Keratinocyte (primary cell): ENCODE measurements at places on chromosomes 5 and 9. TPM values are rescaled to one million over a fixed set of nuclear protein-coding genes. Genes with fewer than 3 reads are reported as not detected.

The RASGRF2 gene
- 0.03 to 0.07 TPM (median 0.05 TPM) in 3 replicates for polyA plus RNA-seq

The OR1B1 gene
- polyA plus RNA-seq, result not detected in 3 replicates

The PCDHA5 gene
- 0.01 TPM in 1 of 3 replicates, not detected in the others for polyA plus RNA-seq

The IL33 gene
- 1.6 to 33.2 TPM (median 7.8 TPM) in 3 replicates for polyA plus RNA-seq

The WDR36 gene
- 25.7 to 37.8 TPM (median 28.2 TPM) in 3 replicates for polyA plus RNA-seq

The DMRT3 gene
- not detected in 3 replicates for polyA plus RNA-seq

The PTGES gene
- polyA plus RNA-seq, result 16.3 to 34.1 TPM (median 19.7 TPM) in 3 replicates

The BTF3 gene
- polyA plus RNA-seq, result 505 to 857 TPM (median 694 TPM) in 3 replicates

The NDUFAF2 gene
- 44.3 to 62.3 TPM (median 47.3 TPM) in 3 replicates for polyA plus RNA-seq

The PTPRD gene
- polyA plus RNA-seq, result 0.10 to 0.81 TPM (median 0.14 TPM) in 3 replicates

The CDHR2 gene
- polyA plus RNA-seq, result 0.01 TPM in 2 of 3 replicates, not detected in the other

The KCNMB1 gene
- polyA plus RNA-seq, result not detected in 3 replicates

DNA sequence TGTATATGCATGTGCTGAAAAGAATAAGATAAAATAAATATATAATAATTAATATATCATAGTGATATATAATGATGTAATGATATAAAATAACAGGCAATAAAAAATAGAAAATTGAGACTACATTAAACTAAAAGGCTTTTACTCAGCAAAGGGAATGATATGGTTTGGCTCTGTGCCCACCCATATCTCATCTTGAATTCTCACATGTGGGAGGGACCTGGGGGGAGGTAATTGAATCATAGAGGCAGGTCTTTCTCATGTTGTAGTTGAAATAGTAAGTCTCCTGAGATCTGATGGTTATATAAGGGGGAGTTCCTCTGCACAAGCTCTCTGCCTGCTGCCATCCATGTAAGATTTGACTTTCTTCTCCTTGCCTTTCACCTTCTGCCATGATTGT lies 1550.9 kb upstream of the CDH6 start:
- H3K27me3 ChIP-seq, result no peaks in the 10 kb centered on the region
- H3K36me3 ChIP-seq, result no peaks in the 10 kb centered on the region
- H3K4me1 ChIP-seq, result no peaks in the 10 kb centered on the region
- no peak for DNase-seq
- no peak overlapping the region for H3K4me3 ChIP-seq

- H3K4me1 ChIP-seq, result peaks cover 30% of the 10 kb centered on the region
- no peaks in the 10 kb centered on the region for H3K36me3 ChIP-seq
- H3K4me3 ChIP-seq, result no peak overlapping the region
- no peaks in the 10 kb centered on the region for H3K27me3 ChIP-seq
- no peak for DNase-seq
- no peak overlapping the region for H3K27ac ChIP-seq
These were observed 37.2 kb downstream of the RCL1 start for GRCh38 chr9:4829969-4830368.

DNA sequence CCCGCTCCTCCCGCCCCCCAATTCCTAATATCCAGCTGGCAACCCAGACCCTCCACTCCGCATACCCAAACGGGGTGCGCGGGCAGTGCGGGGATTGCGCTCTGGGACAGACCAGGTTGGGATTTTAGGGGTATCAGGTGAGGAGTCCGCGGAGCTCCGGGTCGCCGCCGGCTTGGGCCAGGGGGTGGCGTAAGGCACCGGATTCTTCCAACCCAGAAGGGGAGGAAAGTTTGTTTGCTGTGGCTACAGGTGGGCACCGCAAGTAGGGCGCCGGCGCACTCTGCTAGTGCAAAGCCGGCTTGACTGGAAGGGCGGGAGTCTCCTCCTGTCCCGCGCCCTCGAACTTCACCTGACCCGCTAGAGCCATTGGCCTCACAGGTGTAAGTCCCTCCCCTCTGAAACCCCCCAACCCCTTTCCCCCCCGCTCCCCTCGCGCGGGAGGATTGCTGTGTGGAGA lies 709 bp downstream of the IQGAP2 start:
- no peak for DNase-seq
- no peaks in the 10 kb centered on the region for H3K36me3 ChIP-seq
- no peaks in the 10 kb centered on the region for H3K4me1 ChIP-seq
- no peak overlapping the region for H3K27ac ChIP-seq

GRCh38 chr9:13552606-13553215 lies 273.2 kb upstream of the MPDZ start:
- no peaks in the 10 kb centered on the region for H3K4me1 ChIP-seq
- H3K27me3 ChIP-seq, result no peaks in the 10 kb centered on the region
- H3K4me3 ChIP-seq, result no peak overlapping the region
- no peak overlapping the region for H3K27ac ChIP-seq
- no peaks in the 10 kb centered on the region for H3K36me3 ChIP-seq

GRCh38 chr5:108743319-108743718 lies 4.4 kb upstream of the FER start:
- H3K4me1 ChIP-seq, result peaks cover 3% of the 10 kb centered on the region
- H3K36me3 ChIP-seq, result no peaks in the 10 kb centered on the region
- DNase-seq, result no peak
- H3K27ac ChIP-seq, result no peak overlapping the region
- no peak overlapping the region for H3K4me3 ChIP-seq

DNA sequence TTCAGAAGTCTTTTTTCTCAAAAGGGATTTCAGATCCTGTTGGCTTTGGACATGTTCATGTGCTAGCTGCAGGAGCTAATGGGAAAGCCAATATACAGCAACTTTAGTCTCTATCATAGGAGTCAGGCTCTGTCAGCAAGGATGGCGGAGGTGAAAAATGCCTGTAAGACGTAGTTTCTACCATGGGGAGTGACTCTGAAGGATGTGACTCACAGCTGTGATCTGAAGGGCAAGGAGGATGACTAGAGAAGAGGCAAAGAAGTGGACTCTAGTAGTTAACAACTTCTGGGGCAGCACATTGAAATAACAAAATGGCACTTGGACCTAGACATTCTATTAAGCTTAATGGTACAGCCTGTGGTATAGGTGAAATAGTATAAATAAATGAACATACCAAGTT lies 3.1 kb upstream of the NDUFS4 start:
- H3K4me1 ChIP-seq, result peaks cover 6% of the 10 kb centered on the region
- H3K4me3 ChIP-seq, result no peak overlapping the region
- H3K36me3 ChIP-seq, result no peaks in the 10 kb centered on the region

GRCh38 chr9:2642068-2642467 lies 20.5 kb downstream of the VLDLR start:
- no peak overlapping the region for H3K27ac ChIP-seq
- H3K4me3 ChIP-seq, result no peak overlapping the region
- no peaks in the 10 kb centered on the region for H3K4me1 ChIP-seq
- H3K36me3 ChIP-seq, result no peaks in the 10 kb centered on the region

DNA sequence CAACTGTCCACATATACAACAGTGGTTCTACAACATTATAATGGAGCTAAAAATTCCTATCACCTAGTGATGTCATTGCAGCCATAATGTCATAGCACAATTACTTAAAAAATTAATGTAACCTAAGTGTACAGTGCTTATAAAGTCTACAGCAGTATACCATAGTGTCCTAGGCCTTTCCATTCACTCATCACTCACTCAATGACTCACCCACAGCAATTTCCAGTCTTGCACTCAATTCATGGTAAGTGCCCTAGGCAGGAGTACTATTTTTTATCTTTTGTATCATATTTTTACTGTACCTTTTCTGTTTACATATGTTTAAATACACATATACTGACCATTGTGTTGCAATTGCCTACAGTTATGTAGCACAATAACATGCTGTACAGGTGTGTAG lies 9.6 kb upstream of the PUM3 start:
- H3K27me3 ChIP-seq, result peaks cover 3% of the 10 kb centered on the region
- H3K4me3 ChIP-seq, result no peak overlapping the region
- no peak overlapping the region for H3K27ac ChIP-seq
- DNase-seq, result no peak

GRCh38 chr9:123787416-123787815 lies 142.5 kb downstream of the DENND1A start:
- H3K4me1 ChIP-seq, result no peaks in the 10 kb centered on the region
- no peak for DNase-seq
- no peak overlapping the region for H3K4me3 ChIP-seq
- H3K27me3 ChIP-seq, result no peaks in the 10 kb centered on the region

DNA sequence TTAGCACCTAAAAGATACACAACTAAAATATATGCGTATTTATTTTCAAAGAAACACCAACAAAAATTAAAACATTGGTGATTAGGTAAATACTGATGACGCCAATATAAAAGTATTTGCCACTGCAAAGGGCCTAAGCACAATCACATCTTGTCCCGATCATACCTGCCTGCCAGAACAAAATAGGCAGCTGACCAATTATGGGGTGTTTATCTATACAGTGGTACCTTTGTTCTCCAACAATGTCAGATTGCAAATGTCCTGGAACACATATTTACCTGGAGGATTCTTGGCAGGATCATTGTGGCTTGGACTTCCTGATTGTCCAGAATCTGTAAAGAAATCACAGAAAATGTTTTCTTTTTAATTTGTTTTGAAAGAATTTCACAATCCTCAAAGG lies 134.5 kb downstream of the NFIB start:
- H3K36me3 ChIP-seq, result no peaks in the 10 kb centered on the region
- peak; percentile 38 for DNase-seq
- no peak overlapping the region for H3K4me3 ChIP-seq
- peak overlapping the region; percentile 36 for H3K27ac ChIP-seq
- peaks cover 37% of the 10 kb centered on the region for H3K4me1 ChIP-seq

GRCh38 chr9:68821911-68822310 lies 116.9 kb downstream of the PIP5K1B start:
- no peaks in the 10 kb centered on the region for H3K4me1 ChIP-seq
- DNase-seq, result no peak
- H3K36me3 ChIP-seq, result no peaks in the 10 kb centered on the region
- H3K27me3 ChIP-seq, result no peaks in the 10 kb centered on the region
- no peak overlapping the region for H3K27ac ChIP-seq

DNA sequence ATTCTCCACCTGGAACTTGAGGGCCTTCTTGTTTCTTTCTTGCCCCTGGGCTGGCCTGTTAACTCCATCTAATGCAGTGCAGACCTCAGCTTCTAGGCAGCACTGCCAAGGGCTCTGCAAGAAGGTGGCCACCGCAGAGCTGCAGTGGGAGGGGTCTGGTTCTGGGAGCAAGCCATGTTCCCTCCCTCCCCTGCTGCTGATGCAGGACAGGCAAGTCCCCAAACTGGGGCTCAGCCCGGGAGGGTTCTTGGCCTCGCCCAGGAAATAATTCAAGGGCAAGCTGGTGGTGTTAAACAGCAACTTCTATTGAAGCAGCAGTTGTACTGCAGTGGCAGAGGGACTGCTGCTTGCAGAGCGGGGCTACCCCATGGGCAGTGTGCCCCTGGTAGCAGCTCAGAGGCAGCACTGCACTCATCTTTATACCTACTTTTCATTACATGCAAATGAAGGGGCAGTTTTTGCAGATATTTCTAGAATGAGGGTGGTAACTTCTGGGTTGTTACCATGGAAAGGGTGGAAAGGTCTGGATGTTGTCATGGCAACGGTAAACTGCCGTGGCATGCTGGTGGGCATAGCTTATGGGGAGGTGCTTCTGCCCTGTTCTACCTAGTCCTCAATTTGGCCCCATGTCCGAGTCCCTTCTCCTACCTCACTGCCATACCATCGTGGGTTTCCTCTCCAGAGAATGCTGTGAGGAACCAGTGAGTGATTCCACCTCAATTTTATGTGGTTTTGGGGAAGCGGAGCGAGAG lies 82.1 kb downstream of the WDR41 start:
- H3K4me3 ChIP-seq, result no peak overlapping the region
- no peaks in the 10 kb centered on the region for H3K4me1 ChIP-seq
- DNase-seq, result no peak
- H3K27ac ChIP-seq, result no peak overlapping the region

DNA sequence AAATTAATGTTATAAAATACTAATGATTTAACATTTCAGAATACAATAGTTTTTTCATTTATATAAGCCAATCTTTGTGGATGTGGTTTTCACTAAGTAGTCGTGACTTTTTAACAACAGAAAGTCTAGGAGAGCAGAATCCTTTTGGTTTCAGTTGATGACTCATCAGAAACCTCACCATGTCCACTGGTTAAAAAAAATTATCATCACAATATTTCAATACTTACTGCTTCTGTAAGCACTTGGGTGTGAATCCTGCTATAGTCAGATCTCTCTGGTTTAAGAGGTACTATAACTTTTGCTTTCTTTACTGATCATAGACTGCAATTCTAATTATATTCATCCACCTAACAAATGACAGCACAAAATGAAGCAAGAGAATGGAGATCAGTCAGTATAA lies 77.2 kb downstream of the MRPS30 start:
- H3K27ac ChIP-seq, result peak overlapping the region; percentile 49
- H3K36me3 ChIP-seq, result no peaks in the 10 kb centered on the region
- no peaks in the 10 kb centered on the region for H3K27me3 ChIP-seq
- no peak overlapping the region for H3K4me3 ChIP-seq

DNA sequence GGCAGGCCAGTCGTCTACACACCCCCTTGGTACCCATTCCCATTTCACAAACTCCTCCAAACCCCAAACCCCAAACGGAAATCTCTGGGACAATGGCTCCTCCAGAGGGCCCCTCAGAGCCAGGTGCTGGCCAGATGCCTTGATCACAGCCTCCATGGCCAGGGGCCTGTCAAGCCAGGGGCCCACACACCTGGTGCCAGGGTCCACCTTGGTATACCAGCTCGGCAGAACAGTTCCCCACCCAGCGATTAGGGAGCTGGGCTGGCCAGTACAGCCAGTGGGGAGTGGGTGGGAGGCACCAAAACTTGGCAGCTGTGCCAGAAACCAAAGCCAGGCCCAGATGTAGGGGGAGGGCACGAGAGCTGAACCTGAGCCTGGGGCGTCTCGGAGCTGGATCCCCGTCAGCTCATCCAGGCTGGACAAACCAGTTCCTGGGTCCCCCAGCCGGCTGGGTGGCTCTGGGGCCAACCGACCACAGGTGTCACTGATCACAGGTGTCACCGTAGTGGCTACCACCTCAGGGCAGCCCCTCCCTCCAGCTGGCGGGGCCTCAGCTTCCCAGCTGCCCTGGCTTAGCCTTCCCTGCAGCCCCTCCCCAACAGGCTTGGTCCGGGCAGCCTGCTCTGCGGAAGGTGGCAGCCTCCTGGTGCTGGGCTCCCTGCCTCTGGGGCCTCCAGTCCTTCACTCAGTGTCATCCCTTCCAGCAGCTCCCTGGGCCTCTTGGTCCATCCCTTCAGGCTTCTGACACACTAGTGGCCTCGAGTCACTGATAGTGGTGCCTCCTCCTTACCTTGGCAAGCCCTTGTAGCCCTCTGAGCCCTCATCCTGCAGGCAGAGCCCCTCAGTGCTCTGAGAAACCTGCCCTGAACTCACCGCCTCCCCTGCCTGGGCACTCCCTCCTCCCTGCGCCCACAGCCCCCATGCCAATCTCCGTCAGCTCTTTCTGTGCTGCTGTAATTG lies 6.6 kb upstream of the RMND5B start:
- no peak for DNase-seq
- no peak overlapping the region for H3K4me3 ChIP-seq
- peaks cover 6% of the 10 kb centered on the region for H3K36me3 ChIP-seq
- peaks cover 18% of the 10 kb centered on the region for H3K4me1 ChIP-seq

- H3K4me3 ChIP-seq, result no peak overlapping the region
- H3K4me1 ChIP-seq, result peaks cover 36% of the 10 kb centered on the region
- no peaks in the 10 kb centered on the region for H3K27me3 ChIP-seq
- no peaks in the 10 kb centered on the region for H3K36me3 ChIP-seq
These were observed 259.5 kb downstream of the NR3C1 start for GRCh38 chr5:143143973-143144372.

- peaks cover 8% of the 10 kb centered on the region for H3K4me1 ChIP-seq
- H3K4me3 ChIP-seq, result peak overlapping the region; percentile 73
These were observed 572 bp downstream of the CDK5RAP2 start for GRCh38 chr9:120579139-120580050.

- no peaks in the 10 kb centered on the region for H3K4me1 ChIP-seq
- H3K36me3 ChIP-seq, result no peaks in the 10 kb centered on the region
- DNase-seq, result no peak
- H3K27ac ChIP-seq, result no peak overlapping the region
- H3K4me3 ChIP-seq, result no peak overlapping the region
These were observed 73.3 kb downstream of the SNX18 start for GRCh38 chr5:54590824-54591223.
